Activated CD8-positive, alpha-beta T cell treated with anti-CD3 and anti-CD28 coated beads for 36 hours (primary cell): ENCODE measurements at places on chromosomes 6 and 20. TPM values are rescaled to one million over a fixed set of nuclear protein-coding genes. Genes with fewer than 3 reads are reported as not detected.

Gene IFT52
- total RNA-seq, result 15.7 TPM

Gene OR2B6
- total RNA-seq, result not detected

Gene DZANK1
- total RNA-seq, result 1.4 TPM

Gene NOTCH4
- total RNA-seq, result 1.3 TPM

Gene CALHM6
- total RNA-seq, result 10.9 TPM

Gene TAB2
- total RNA-seq, result 69.1 TPM

Gene SLC16A10
- total RNA-seq, result 12.2 TPM

Gene DEFB124
- not detected for total RNA-seq

Gene CNR1
- total RNA-seq, result not detected

Gene PRDM1
- 24.7 TPM for total RNA-seq

Gene PCMT1
- total RNA-seq, result 97.3 TPM

Gene ENPP1
- 0.27 TPM for total RNA-seq

Gene SCGN
- not detected for total RNA-seq

Gene C6orf163
- total RNA-seq, result 1.3 TPM

Gene LEMD2
- 41.5 TPM for total RNA-seq

Gene CLVS2
- not detected for total RNA-seq

Gene TUBB2B
- total RNA-seq, result 0.41 TPM

Gene TCF21
- not detected for total RNA-seq

Gene WFDC5
- not detected for total RNA-seq

Gene FAM110A
- 20.5 TPM for total RNA-seq

Gene ECT2L
- total RNA-seq, result not detected

Gene ZC3H12D
- total RNA-seq, result 37.7 TPM

Gene PDE10A
- not detected for total RNA-seq

Gene PTCHD4
- total RNA-seq, result not detected

Gene COL11A2
- 1.3 TPM for total RNA-seq

Gene PNLDC1
- 0.54 TPM for total RNA-seq

Gene EEF1A2
- 1.4 TPM for total RNA-seq

Gene ANKRD66
- total RNA-seq, result not detected

Gene SLC35D3
- not detected for total RNA-seq

Gene SLC9A8
- 11.3 TPM for total RNA-seq

Gene SRXN1
- 9.8 TPM for total RNA-seq

Gene BHLHE23
- not detected for total RNA-seq

Gene TREML1
- total RNA-seq, result not detected

Gene C20orf141
- total RNA-seq, result not detected

Gene PPP1R3G
- total RNA-seq, result 0.16 TPM

Gene COL9A1
- not detected for total RNA-seq

Gene LGSN
- not detected for total RNA-seq

Gene DPM1
- total RNA-seq, result 66.6 TPM

Gene ZSCAN16
- total RNA-seq, result 2.3 TPM

Gene FAM83C
- total RNA-seq, result not detected

Gene DEK
- total RNA-seq, result 185 TPM

Gene TRAPPC3L
- total RNA-seq, result not detected

Gene CFAP61
- not detected for total RNA-seq

Gene NR2E1
- not detected for total RNA-seq

Gene TBCC
- 16.0 TPM for total RNA-seq

Gene PTK6
- not detected for total RNA-seq

Gene ZSCAN23
- total RNA-seq, result 1.6 TPM

Gene PACRG
- total RNA-seq, result not detected

Gene PTK7
- 4.1 TPM for total RNA-seq

Gene ID4
- total RNA-seq, result not detected

Gene MLN
- total RNA-seq, result not detected

Gene TBX18
- not detected for total RNA-seq

Gene ZNF165
- 3.5 TPM for total RNA-seq

Gene ADA
- 32.8 TPM for total RNA-seq

Gene PROCR
- 3.0 TPM for total RNA-seq

Gene FAM217A
- not detected for total RNA-seq

Gene NTSR1
- total RNA-seq, result not detected

Gene ELOVL2
- total RNA-seq, result not detected

Gene ETV7
- 0.51 TPM for total RNA-seq
